Kidney (tissue), 22 donors: ENCODE measurements at places on chromosomes 13 and 19.

DNA sequence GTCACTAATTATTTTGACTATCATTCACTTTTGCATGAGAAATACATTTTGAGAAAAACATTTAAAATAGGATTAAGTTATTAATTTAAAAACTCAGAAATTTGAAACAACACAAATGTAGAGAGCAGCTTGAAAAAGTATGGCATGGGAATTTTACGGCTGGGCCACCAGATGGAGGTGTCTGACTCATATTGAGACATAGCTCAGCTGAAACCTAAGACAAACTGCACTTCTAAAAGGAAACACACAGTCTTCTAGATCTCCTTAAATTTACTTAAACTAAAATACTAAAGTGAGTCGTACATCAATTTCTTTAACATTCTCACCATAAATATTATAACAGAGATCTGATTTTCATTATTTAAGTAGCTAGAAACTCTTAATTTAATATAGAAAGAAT is 41.9 kb upstream of the POSTN start:
- DNase-seq, result no peak

GRCh38 chr13:34247596-34247995 is 429.6 kb downstream of the RFC3 start:
- DNase-seq, result no peak

DNA sequence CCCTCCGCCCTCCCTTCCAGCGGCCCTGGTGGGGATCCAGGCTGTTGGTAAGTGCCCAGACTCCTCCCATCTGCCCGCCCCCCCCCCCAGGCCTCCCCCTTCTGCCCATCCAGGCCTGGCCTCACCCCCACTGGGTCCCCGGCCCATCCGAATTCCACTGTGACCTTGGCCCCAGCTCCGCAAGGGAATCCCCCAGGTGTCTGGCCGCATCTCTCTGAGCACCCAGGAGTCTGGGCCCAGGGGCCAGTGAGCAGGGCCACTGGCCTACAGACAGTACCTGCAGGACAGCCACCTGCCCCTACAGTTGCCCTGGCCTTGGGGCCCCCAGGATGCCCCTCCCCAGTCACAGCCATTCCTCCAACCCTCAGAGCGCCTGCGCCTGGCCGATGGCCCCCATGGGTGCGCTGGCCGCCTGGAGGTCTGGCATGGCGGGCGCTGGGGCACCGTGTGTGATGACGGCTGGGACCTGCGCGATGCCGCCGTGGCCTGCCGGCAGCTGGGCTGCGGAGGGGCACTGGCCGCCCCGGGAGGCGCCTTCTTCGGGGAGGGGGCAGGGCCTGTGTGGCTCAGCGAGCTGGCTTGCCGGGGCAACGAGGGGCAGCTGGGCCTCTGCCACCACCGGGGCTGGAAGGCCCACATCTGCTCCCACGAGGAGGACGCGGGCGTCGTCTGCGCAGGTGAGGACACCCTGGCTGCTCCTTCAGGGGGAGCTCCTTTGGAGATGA is 912 bp downstream of the SSC5D start:
- DNase-seq, result no peak

- DNase-seq, result no peak
These were observed 5.5 kb downstream of the EEF2 start for GRCh38 chr19:3979674-3980352.

DNA sequence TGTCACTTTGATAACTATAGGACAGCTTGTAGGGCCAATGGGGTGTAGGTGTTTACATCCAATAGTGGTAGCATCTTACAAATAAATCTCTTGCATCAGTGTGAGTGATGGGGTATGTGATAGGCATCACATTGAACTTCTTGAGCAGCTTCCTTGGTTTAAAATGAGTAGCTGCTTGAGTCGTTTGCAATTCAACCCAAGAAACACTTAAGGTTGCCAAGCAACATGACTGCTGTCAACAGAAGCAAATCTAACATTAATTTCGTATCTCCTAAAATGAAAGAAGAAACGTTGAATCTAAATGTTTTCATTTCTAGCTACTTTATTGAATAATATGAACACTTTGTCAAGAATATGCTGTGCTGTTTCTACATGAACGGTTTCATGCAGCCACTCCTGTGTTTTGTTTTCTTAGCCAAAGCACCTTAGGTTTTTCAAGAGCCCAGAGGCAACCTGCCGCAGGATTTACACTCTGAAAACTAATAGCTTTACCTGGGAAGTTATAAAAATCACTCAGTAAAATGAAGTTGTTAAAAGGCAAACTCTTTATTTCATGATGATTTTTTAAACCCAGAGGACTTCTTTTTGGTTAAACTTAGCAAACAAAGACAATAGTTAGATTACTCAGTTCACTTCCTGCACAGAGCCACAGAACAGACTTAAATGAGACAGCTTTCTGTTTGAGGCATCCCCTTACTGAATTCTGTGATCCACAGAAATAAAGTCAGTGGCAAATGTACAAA is 305.2 kb downstream of the MTUS2 start:
- DNase-seq, result no peak

DNA sequence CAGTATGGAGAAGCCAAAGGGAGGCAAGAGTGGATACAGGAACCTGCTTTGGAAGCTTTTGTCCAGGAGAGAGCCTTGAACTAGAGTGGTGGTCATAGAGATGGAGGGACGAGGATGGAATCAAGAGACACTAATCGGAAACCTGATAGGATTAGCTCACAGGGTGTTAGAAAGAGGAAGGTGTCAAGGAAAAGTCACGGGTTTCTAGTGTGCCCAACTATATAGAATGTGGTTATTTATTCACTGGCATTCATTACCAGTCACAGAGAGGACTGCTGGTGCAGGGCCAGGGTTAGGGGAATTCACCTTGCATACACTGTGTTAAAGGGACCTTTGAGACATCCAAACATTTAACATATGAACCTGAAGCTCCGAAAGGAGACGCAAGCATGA is 43.4 kb upstream of the URAD start:
- no peak for DNase-seq

DNA sequence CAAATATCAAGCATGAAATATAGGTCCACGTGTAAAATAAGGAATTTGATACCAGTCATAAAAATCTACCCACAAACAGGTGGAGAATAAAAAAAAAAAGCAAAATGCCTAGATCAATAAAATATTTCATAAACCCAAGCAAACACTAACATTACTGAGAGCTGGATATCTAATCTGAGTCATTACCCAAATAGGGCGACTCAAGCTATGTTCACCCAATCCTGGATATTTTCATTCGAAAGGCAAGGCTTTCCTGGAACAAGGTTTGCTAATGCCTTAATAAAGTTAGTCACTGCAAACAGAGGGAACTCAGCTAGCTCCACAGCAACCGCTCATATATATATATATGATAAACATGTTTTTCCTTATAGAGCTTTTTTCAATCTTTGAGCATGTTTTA is 33.5 kb upstream of the TM9SF2 start:
- no peak for DNase-seq
